ENCODE measurements at places on chromosomes 7 and 10.

DNA sequence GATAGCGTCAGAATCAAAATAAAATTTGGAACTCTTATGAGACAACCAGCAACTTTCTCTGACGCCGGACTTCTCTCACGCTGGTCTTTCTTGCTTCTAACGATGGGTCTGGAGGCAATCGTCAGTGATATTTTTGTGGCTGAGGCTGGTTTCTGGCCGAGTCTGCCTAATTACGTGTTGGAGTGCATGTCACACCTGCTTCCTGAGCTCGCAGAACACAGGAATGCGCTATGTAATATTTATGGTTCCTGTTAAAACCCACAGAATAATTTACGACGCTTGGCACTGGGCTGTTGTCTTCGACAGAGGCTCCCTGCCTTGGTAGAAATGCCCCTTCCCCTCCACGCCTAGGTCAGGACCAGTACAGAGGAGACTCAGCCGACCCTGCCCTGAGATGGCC lies 64.9 kb downstream of the NPTX2 start:
- ATAC-seq: no peak

- no peak for ATAC-seq
Measured at GRCh38 chr10:78552261-78552811, 516.4 kb upstream of the ZMIZ1 start.

DNA sequence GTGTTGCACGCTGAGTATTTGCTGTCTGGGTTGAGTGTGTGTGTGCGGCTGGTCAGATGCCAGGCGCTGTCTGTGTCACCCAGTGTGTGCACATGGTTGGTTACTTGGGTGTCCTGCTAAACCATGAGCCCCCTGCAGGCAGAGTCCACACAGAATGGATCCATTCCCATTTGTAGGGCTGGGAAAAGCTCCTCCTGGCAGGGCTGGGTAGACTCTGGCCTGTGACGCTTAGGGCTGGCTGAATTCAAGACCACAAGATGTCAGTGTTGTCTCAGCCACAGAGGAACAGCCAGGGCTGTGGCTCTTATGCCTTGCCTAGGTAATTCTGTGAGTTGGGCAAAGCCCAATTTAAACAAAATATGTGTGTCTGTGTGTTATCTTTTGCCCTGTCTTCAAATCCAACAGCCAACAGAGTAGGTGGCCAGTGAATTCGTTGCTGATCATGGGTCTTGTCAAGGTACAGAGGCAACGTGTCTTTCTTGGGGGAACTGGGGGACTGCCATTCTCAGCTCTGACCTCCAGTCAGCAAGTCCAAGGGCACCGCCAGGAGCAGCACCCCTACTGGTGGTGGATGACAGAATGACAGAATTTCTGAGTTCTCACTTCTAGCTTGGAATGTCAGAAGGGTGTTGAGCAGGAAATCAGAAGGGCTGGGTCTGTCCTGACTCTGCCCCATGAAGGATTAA lies 285.1 kb downstream of the CCSER2 start:
- peak; percentile 24 for ATAC-seq

- ATAC-seq: no peak
Measured at GRCh38 chr10:118107541-118107940, 60.8 kb upstream of the RAB11FIP2 start.

DNA sequence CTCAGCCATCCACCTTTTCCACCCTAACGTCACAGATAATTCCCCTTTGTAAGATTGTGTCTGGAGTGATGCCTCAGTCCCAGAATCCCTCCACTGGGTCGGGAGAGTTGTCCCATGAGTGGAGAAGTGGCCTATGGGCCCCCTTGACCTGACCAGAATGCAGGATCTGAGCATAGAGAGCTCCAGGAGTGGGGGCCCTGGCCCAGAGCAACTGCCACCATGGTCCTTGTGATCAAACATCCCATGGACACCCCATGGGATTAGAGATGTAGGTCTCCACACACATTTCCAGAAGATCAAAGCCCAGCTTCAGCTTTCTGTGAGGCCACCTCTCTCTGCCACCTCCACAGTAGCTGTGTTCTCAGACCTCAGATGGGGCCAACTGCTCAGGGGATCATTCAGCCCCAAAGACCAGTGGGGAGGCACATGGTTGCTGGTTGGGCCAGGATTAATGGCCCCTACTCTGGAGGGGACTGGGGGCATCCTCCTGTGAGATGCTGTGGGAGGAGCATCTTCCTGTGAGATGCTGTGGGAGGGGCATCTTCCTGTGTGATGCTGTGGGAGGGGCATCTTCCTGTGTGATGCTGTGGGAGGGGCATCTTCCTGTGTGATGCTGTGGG lies 28.5 kb upstream of the DPYSL4 start:
- no peak for ATAC-seq

GRCh38 chr10:120966657-120967045 lies 115.5 kb downstream of the WDR11 start:
- ATAC-seq: no peak

DNA sequence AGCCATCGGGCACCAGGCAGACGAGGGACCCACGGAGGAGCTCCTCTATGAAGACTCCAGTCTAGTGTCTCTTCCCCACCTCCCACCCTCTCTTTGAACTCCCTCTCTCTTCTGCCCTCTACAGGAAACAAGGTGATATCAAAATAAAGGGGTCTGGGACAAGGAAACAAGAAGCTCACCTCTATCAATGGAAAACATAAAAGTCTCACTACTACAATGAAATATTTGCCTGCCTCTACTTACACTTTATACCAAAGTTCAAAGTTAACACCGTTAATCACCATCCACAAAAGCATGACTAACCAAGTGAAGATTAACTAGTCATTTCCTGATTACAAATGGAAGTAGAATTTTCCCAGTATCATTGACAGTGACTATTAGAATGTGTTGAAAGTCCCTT lies 82.2 kb downstream of the PARD3 start:
- no peak for ATAC-seq

- ATAC-seq: no peak
Measured at GRCh38 chr10:23968301-23968700, 240.6 kb upstream of the KIAA1217 start.

- no peak for ATAC-seq
Measured at GRCh38 chr7:90216080-90216674, 4.6 kb downstream of the STEAP2 start.

GRCh38 chr7:21192657-21193056 lies 235.2 kb upstream of the SP4 start:
- no peak for ATAC-seq

DNA sequence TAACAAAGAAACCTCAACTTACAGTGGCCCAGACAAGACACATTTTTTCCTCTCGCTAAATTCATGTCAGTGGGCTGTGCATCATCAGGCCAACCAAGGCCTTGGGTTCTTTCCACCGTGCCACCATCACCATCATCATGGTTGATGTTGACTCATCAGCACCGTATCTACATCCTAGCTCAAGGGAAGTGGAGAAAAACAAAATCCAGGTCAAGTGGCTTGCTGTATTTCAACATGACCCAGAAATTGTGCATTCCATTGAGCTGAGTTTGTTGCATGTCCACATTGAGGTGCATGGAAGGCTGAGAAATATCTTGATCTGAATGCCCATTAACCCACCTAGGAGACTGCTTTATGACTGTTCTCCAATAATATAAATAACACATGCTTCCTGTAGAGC lies 312.4 kb upstream of the CDC14C start:
- no peak for ATAC-seq

DNA sequence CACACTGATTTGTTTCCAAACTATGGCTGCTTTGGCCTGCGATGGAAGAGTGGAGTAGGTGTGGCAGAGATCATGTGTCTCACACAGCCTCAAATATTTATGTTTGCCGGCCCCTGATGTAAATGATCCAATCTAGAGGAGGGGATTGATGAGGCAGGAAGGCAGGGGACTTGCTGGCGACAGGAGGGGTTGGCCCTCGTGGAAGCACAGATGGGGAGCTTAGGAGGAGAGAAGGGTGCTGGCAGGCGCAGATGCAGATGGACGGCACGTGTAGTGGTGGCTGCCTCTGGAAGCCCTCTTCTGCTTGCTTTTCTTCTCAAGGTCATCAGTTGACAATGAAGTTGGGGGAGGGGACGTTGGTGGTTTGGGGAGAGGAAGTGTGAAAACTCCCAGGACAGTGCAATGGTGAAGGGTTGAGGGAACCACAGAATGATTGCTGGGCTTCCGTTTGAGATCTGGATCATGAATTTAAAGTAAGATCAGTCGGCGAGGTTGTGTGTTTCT lies 15.4 kb downstream of the COL13A1 start:
- ATAC-seq: no peak

DNA sequence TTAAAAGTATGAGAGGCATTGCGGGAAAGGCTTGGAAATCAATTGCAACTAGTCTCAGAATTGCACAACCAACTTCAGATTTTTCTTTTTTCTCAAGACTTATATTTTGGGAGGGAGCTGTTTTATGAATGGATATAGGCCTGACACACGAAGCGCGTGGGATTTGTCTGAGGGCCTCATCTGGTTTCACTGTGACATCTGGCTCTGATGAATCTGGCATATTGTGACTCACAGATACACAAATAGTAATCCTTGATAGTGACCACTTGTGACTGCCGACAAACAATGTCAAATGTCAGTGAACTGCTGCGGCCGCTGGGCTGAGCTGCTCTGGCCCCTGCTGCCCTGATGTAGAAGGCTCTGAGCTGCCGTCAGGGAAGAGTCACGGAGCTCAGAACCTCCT lies 655.1 kb downstream of the INHBA start:
- no peak for ATAC-seq

DNA sequence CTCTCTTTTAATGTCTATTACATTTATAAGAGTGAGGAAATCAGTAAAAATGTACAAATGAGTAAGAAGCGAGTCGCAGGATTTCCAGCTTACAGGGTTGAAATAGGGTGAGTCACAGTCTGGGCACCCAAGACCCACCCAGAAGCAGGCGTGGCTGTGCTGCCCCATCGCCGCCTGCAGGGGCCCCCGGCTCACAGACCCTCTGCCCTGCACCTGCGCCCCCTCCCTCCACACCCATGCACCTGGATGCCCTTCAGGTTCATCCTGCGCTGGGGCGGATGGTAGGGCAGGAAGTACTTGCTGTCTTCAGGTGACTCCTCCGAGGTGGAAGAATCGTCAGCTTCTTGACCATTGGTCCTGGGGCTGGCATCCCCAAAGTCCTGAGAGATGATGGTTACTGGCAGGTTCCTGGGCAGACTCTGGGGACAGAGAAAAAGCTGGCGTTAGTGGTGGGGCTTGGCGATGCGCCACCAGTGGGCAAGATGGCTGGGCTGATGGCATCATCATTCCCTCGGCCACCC lies 90.2 kb upstream of the GNA12 start:
- no peak for ATAC-seq

DNA sequence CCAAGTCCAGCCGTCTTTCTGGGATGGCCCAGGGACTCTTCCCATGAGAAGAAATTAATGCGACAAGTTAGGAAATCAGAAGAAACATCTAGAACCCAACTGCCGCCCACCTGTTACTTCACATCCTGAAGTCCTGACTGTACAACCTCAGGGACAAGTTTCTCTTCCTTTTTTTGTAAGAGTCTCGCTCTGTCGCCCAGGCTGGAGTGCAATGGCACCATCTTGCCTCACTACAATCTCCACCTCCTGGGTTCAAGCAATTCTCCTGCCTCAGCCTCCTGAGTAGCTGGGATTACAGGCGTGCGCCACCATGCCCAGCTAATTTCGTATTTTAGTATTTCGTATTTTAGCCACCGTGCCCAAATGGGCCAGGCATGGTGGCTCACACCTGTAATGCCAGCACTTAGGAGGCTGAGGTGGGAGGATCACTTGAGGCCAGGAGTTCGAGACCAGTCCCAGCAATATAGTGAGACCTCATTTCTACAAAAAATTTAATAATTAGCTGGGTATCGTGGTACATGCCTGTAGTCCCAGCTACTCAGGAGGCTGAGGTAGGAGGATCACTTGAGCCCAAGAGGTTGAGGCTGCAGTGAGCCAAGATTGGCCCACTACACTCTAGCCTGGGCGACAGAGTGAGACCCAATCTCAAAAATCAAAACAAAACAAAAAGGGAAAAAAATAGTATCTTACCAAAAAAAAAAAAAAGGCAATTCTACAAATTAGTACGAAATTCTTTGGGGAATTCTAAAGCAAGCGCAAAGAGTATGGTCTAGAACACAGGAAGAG lies 20.8 kb downstream of the LAT2 start:
- ATAC-seq: peak; percentile 77

DNA sequence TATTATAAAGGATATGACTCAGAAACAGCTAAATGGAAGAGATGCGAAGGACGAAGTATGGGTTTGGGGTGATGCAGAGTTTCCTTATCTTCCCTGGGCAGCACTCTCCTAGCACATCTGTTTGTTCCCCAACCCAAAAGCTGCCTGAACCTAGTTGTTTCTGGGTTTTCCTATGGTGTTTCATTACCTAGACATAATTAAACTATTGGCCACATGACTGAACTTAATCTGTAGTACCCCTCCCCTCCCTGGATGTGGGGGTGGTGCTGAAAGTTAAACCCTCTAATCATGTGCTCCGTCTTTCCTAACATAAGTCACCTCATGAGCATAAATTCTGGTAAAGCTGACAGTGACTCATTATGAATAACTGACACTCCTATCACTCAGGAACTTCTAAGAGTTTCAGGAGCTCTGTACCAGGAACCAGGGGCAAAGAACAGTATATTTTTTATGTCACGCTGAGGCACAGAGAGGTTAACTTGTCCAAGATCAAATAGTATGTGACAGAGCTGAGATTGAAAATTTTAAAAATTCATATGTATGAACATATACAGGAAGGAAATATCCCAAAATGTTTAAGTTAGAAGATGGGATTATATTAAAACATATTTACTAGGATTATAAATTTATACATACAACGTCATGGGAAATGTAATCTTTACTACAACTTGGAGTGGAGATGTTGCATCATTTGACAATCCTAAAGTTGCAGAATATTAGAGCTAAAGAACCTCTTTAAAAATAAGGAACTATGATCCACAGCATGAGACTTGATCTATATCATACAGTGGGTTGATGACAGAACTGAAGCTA lies 4.8 kb downstream of the STRIP2 start:
- no peak for ATAC-seq

DNA sequence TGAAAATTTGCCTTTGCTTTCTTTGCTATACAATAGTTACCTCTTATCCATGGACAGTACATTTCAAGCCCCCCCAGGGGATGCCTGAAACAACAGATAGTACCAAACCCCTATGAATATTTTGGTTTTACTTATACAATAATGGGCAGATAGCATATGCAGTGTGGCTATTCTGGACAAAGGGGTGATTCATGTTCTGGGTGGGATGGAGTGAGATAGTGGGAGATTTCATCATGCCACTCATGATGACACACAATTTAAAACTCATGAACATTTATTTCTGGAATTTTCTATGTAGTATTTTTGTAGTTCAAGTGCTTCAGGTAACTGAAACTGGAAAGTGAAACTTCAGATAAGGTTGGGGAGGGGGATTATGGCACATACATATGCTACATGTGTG lies 12.0 kb downstream of the STARD3NL start:
- ATAC-seq: no peak

DNA sequence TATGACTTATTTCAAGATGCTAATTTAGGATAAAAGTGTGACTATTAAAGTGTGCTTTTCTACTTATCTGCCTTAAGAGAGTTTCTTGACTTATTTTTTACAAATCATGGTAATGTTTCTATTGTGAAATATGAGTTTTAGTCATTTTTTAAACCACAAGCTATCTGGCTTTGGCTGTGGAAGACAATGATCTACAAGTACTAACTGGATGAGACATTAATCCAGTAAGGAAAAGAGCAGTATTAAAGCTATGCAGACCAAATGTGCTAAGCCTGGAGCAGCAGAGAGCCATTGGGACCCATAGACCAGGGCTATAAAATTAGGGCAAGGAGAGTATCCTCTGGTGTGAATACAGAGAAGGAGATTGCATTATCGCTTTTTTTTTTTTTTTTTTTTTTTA lies 92.4 kb downstream of the SEMA3A start:
- no peak for ATAC-seq

All from stimulated activated memory B cell treated with anti-CD40 and anti-IgM and Interleukin-4, amounts not matched to agents 10 μg/mL and 1 μg/mL and 100 μg/mL, for 72 hours (primary cell).